ENCODE measurements at places on chromosomes 12 and 14. TPM values are rescaled to one million over a fixed set of nuclear protein-coding genes. Genes with fewer than 3 reads are reported as not detected.

- no peaks in the 10 kb centered on the region for H3K36me3 ChIP-seq
- no peaks in the 10 kb centered on the region for H3K4me1 ChIP-seq
- H3K27ac ChIP-seq = no peak overlapping the region
- DNase-seq = no peak
- H3K4me3 ChIP-seq = no peak overlapping the region
Measured at GRCh38 chr14:44154446-44154845, 352.6 kb downstream of the FSCB start.

Gene APOF
- total RNA-seq = not detected

Gene JPH4
- 1.2 TPM for total RNA-seq

DNA sequence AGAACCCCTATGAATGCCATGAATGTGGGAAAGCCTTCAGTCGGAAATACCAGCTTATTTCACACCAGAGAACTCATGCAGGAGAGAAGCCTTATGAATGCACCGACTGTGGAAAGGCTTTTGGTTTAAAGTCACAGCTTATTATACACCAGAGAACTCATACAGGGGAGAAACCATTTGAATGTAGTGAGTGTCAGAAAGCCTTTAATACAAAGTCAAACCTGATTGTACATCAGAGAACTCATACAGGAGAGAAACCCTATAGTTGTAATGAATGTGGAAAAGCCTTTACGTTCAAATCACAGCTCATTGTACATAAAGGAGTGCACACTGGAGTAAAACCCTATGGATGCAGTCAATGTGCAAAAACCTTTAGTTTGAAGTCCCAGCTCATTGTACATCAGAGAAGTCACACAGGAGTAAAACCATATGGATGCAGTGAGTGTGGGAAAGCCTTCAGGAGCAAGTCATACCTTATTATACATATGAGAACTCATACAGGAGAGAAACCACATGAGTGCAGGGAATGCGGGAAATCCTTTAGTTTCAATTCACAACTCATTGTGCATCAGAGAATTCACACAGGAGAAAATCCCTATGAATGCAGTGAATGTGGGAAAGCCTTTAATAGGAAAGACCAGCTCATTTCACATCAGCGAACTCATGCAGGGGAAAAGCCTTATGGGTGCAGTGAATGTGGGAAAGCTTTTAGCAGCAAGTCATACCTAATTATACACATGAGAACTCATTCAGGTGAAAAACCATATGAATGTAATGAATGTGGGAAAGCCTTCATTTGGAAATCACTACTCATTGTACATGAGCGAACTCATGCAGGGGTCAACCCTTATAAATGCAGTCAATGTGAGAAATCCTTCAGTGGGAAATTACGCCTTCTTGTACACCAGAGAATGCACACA, 22.3 kb downstream of the ZNF268 start:
- H3K4me1 ChIP-seq = no peaks in the 10 kb centered on the region
- peaks cover 41% of the 10 kb centered on the region for H3K36me3 ChIP-seq
- no peak for DNase-seq
- peak overlapping the region; percentile 30 for H3K4me3 ChIP-seq

DNA sequence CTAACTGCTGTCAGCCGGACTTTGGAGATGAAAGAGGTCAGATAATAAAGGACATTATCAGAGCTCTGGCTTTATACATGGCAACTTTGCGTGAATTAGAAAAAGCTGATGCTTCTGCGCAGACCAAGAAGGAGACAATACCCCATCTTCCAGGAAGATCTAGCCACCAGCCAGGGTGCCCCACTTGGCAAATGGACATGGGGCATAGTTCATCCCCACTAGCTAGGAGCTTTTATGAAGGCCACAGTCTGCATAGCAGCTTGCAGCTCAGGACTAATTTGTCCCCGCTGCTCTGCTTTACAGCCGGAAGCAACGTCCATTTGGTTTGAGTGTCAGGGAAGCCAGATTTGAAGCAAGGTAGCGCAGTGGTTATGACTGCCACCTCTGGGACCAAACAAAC, 101.0 kb downstream of the TMEM132C start:
- H3K27ac ChIP-seq = no peak overlapping the region
- DNase-seq = no peak
- H3K4me1 ChIP-seq = peaks cover 4% of the 10 kb centered on the region
- peaks cover 24% of the 10 kb centered on the region for H3K27me3 ChIP-seq
- no peak overlapping the region for H3K4me3 ChIP-seq

DNA sequence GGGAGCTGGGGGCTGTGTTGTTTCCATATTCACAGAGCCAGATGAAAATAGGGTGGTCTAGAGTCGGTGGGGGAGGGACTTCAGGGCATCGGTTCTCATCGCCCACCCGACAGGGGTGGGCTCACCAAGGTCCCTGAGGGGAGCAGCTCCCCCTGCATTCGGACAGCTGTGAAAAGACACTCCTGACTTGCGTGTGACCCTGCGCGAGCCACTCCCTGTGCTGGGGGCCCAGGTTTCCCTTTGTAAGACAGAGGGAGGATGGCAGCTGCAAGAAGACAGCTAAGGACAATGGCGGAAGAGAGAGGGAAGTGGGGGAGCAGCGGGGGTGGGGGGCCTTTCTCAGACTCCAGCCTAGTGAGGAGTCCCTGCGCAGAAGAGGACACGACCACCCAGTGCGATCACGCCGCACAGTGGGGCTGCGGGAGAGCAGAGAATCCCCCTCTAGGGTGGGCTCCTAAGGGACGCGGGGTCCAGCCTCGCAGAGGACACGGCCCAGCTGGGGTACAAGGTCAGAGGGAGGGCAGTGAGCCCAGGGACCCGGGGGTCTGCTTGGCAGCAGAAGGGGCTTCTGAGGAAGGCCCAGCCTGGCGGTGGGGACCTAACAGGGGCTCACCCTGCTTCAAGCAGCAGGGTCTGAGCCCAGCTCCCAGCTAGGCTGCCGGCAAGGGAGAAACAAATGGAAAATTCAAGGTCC, 326.9 kb upstream of the DIO3 start:
- H3K27ac ChIP-seq = no peak overlapping the region
- no peaks in the 10 kb centered on the region for H3K36me3 ChIP-seq
- no peak overlapping the region for H3K4me3 ChIP-seq
- no peak for DNase-seq
- H3K4me1 ChIP-seq = no peaks in the 10 kb centered on the region
- H3K27me3 ChIP-seq = no peaks in the 10 kb centered on the region

GRCh38 chr12:15049461-15050153, 76.8 kb downstream of the PDE6H start:
- no peaks in the 10 kb centered on the region for H3K27me3 ChIP-seq
- no peaks in the 10 kb centered on the region for H3K4me1 ChIP-seq
- no peak overlapping the region for H3K4me3 ChIP-seq

- no peaks in the 10 kb centered on the region for H3K27me3 ChIP-seq
- H3K36me3 ChIP-seq = peaks cover 57% of the 10 kb centered on the region
- DNase-seq = no peak
- no peak overlapping the region for H3K27ac ChIP-seq
Measured at GRCh38 chr12:21472197-21472823, 29.1 kb downstream of the RECQL start.

DNA sequence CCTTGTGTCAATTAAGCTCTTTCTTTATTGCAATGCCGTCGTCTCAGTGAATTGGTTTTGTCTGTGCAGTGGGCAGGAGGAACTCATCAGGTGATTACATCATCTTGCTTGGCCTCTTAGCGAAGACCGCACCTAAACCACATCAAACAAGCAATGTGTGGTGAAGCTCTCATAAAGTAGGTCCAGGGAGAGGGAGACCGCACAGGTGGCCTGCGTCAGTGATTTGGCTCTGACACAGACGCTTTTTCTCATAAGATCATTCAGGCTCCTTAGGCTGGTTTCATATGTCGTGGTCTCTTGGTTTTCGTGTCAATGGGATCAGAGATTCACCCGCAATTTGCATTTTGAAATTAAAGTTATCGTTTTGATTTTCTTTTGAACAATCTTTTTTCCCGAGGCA, 6.7 kb upstream of the TESC start:
- H3K27ac ChIP-seq = no peak overlapping the region
- no peaks in the 10 kb centered on the region for H3K27me3 ChIP-seq
- H3K4me1 ChIP-seq = peaks cover 10% of the 10 kb centered on the region
- DNase-seq = no peak
- no peak overlapping the region for H3K4me3 ChIP-seq

GRCh38 chr12:66774929-66775328, 96.1 kb upstream of the GRIP1 start:
- H3K4me1 ChIP-seq = no peaks in the 10 kb centered on the region
- H3K27me3 ChIP-seq = no peaks in the 10 kb centered on the region
- H3K27ac ChIP-seq = no peak overlapping the region
- no peaks in the 10 kb centered on the region for H3K36me3 ChIP-seq
- H3K4me3 ChIP-seq = no peak overlapping the region

- DNase-seq = no peak
- peaks cover 9% of the 10 kb centered on the region for H3K36me3 ChIP-seq
- no peaks in the 10 kb centered on the region for H3K4me1 ChIP-seq
- H3K27ac ChIP-seq = no peak overlapping the region
- H3K27me3 ChIP-seq = no peaks in the 10 kb centered on the region
Measured at GRCh38 chr12:15939111-15939510, 28.0 kb downstream of the DERA start.

Gene DLGAP5
- 1.6 TPM for total RNA-seq

- DNase-seq = peak; percentile 82
- no peak overlapping the region for H3K4me3 ChIP-seq
- peak overlapping the region; percentile 69 for H3K27ac ChIP-seq
- H3K4me1 ChIP-seq = no peaks in the 10 kb centered on the region
- no peaks in the 10 kb centered on the region for H3K27me3 ChIP-seq
Measured at GRCh38 chr14:103730490-103731035, 15.0 kb downstream of the ZFYVE21 start.

Gene ANKRD13A
- total RNA-seq = 99.2 TPM

DNA sequence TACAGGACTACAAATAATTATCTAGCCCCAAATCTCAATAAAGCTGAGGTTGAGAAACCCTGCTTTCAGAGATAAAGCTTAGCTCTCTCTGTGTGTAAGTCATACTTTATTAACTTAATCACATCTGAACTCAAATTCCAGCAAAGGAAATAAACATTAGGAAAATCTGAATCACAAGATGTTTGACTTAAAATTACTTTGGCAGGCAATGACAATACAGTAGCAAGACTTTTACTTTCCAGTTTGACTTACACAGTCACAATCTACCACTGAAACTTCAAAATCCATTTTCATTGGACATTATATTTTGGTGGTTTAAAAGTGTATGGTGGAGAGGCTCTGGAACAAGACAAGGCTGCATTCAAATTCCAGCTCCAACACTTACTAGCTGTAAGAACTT, 11.4 kb downstream of the TMEM116 start:
- no peaks in the 10 kb centered on the region for H3K27me3 ChIP-seq
- peaks cover 13% of the 10 kb centered on the region for H3K4me1 ChIP-seq
- peak overlapping the region; percentile 16 for H3K4me3 ChIP-seq
- H3K27ac ChIP-seq = peak overlapping the region; percentile 64

GRCh38 chr12:107917912-107918800, 143.7 kb downstream of the ASCL4 start:
- H3K4me1 ChIP-seq = no peaks in the 10 kb centered on the region
- H3K4me3 ChIP-seq = no peak overlapping the region
- no peaks in the 10 kb centered on the region for H3K27me3 ChIP-seq

Gene SRRM4
- not detected for total RNA-seq

Data from spleen (tissue), 13 donors.